Activated naive CD4-positive, alpha-beta T cell (primary cell): ENCODE measurements at places on chromosomes 3 and 15.

GRCh38 chr3:136350557-136350956, 100.4 kb downstream of the PCCB start:
- no peak for DNase-seq

DNA sequence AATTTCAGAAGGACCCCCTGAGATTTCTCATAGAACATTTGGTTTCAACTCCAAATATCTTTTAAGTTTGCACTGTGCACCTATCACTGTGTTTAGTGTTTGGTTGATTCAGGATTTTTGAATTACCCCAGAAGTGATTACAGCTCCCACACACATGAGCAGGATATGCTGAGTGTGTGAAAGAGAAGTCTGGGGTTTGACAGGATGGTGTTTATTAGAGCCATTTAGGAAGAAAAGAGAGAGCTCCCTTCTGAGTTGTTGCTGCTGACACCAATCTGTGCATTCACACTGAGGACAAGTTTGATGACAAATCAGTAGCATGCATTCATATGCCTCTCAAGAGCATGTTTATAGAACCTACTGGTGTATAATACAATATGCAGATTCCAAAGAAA, 118.1 kb downstream of the RPL22L1 start:
- DNase-seq = no peak

- DNase-seq = no peak
Measured at GRCh38 chr3:73552700-73553099, 72.0 kb downstream of the PDZRN3 start.

GRCh38 chr15:60000113-60000823, 3.8 kb upstream of the FOXB1 start:
- DNase-seq = no peak

GRCh38 chr3:124928333-124929202, 6.0 kb downstream of the MUC13 start:
- DNase-seq = peak; percentile 2

GRCh38 chr3:11820531-11821041, 26.1 kb downstream of the TAMM41 start:
- DNase-seq = no peak

GRCh38 chr3:194450341-194450740, 36.5 kb downstream of the ATP13A3 start:
- no peak for DNase-seq

- no peak for DNase-seq
Measured at GRCh38 chr3:148757238-148758215, 59.8 kb downstream of the AGTR1 start.

DNA sequence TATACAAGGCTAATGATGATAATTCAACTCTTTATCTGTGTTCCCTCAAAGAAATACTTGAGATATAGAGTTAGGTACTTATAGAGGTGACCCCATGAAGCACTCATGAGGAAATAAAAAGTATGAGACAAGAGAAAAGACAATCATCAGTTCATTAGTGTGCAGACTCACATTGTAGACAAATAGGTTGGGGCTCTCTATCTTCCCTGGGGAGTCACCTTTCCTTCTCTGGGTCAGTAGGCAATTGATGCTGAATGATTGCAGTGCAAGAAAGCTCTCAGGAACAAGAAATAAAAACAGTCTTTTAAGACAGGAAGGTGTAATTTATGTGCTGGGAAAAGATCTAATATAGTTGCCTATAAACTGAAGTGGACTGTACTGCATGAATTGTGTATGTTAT, 1357.6 kb upstream of the EPHA6 start:
- no peak for DNase-seq

GRCh38 chr3:31980530-31981205, 394 bp downstream of the OSBPL10 start:
- DNase-seq = peak; percentile 4

- DNase-seq = no peak
Measured at GRCh38 chr3:133709139-133709750, 36.9 kb upstream of the TF start.

DNA sequence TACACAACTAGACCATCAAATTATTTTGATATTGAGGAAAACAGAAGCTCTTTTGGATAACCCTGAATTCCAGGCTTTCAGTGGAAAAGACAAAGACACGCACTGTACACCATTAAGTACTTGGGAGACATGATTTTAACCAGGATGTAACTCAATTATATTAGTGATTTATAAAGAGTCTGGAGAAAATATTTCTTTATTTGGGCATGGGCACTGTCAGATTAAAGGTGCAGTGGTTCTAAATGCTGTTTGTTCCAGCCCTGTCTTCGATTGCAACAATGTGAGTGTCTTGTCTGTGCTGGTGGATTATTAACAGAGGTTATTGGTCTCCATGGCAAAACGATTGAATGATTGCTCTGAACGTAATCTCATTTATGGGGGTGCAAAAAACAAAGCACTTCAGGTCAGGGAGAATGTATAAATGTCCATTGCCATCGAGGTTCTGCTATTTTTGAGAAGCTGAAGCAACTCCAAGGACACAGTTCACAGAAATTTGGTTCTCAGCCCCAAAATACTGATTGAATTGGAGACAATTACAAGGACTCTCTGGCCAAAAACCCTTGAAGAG, at the start of gene TM4SF4:
TM4SF4 (plus strand) TSS at position 448 of the 568 bp plus-strand sequence. CDS start 181 bp downstream, outside the sequence.
- DNase-seq = no peak

- no peak for DNase-seq
Measured at GRCh38 chr3:62164196-62164595, 209.2 kb downstream of the FEZF2 start.

DNA sequence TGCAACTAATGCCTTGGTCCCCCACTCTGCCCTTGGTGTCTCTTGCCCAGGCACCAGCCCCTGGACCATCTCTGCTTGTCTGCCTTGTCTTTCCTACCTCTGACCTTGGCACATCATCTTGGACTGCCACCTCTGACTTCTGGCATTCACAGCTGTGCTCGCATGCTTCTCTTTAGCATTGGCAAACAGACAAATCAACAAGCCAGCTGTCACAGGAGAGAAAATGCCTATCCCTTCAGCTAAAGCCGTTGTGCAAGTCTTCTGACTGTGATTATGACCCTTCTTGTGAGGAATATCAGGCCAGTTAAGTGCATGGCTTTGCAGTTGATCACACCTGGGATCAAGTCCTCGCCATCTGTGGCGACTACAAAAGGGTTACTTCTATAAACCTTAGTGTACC, 84.6 kb downstream of the PRICKLE2 start:
- DNase-seq = no peak

- no peak for DNase-seq
Measured at GRCh38 chr15:96336596-96337364, 6.3 kb downstream of the NR2F2 start.

DNA sequence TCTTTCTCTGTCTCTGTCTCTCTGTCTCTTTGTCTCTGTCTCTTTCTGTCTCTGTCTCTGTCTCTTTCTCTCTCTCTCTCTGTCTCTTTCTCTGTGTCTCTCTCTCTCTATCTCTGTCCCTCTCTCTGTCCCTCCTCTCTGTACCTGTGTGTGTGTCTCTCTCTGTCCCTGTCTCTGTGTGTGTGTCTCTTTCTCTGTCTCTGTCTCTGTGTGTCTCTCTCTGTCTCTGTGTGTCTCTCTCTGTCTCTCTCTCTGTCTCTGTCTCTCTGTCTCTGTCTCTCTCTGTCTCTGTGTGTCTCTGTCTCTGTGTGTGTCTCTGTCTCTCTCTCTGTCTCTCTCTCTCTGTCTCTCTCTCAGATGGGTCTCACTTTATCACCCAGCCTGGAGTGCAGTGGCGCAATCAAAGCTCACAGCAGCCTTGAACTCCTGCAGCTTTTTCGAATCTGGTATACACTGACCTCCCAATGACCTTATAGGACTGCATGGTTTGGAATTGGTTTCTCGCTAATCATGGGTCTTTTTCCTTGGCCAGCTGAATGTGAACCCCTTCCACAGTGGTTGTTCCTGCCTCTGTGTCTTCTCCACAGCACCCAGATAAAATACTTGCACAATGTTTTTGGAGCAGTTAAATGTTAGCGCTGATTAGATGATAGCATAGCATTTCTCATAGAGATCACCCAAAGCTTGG, 102.6 kb upstream of the KLHL25 start:
- no peak for DNase-seq

- no peak for DNase-seq
Measured at GRCh38 chr15:95498961-95499360, 831.5 kb upstream of the NR2F2 start.

- DNase-seq = no peak
Measured at GRCh38 chr15:78103406-78104118, 11.2 kb downstream of the SH2D7 start.

DNA sequence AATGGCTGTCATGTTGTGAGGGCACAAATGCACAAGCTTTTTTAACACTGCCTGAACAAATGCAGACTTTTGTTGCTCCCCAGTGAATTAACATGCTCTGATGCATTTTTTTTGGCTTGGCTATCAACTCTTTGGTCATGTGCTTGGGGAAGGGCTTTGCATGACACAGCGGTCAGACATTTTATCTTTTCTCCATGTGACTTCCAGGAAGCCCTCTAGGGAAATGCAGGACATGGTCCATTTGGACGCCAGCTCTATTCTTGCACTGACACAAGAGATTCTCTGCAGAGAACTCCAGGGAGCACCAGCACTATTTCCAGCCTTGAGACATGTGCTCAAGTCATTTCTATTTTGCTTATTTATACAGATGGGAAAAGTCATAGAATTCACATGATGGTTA, 46.2 kb downstream of the NEK11 start:
- no peak for DNase-seq

GRCh38 chr15:93932164-93932776, 299.1 kb upstream of the MCTP2 start:
- DNase-seq = no peak

DNA sequence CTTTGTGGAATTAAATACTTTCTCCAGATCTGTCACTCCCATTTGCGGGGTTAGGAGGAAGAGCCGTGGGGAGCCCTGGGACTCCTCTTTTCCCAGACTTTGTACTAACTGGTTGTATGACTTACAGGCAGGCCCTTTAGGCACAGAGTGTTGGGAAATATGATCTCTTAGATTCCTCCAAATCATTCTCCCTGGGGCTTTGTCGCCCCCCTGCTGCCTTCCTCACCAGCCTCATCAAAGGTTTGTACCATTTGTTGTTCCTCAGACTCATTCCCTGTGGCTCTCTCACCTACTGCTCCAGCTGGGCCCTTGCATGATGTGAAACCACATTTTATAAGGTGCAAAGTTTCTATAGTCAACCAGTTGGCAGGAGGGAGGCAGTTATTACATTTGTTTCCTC, 56.4 kb downstream of the CRYGS start:
- no peak for DNase-seq

- no peak for DNase-seq
Measured at GRCh38 chr3:141972399-141972798, 96.0 kb downstream of the ATP1B3 start.

DNA sequence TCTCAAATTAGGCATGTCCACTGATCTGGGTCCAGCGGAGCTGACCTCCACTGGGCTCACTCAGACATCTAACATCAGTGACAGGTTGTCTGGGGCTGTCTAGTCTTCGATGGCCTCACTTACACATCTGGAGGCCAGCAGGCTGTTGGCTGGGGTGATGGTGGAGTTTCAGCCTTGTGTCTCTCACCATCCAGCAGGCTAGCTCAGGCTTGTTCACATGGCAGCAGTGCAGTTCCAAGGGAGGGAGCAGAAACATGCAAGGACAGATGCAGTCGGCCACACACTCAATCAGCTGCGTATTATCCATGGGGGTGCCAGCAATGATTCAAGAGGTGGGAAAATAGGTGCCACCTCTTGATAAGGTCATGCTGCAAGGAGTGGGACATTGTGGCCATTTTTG, 292.5 kb downstream of the SHQ1 start:
- DNase-seq = no peak

- DNase-seq = no peak
Measured at GRCh38 chr15:47439146-47440111, 277.9 kb upstream of the SEMA6D start.

- no peak for DNase-seq
Measured at GRCh38 chr3:150135287-150135721, 164.6 kb upstream of the PFN2 start.

DNA sequence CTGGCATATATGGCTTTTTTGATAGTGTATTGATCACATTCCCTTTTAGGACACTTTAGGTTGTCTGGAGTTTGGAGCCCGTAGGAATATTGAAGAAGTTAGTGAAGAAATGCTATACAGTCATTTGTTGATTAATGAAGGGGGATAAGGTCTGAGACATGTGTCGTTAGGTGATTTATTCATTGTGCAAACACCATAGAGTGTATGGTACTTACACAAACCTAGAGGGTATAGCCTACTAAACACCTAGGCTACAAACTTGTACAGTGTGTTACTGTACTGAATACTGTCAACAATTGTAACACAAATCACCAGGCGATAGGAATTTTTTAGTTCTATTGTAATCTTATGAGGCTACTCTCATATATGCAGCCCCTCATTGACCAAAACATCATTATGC, 3.3 kb downstream of the TPM1 start:
- DNase-seq = no peak

DNA sequence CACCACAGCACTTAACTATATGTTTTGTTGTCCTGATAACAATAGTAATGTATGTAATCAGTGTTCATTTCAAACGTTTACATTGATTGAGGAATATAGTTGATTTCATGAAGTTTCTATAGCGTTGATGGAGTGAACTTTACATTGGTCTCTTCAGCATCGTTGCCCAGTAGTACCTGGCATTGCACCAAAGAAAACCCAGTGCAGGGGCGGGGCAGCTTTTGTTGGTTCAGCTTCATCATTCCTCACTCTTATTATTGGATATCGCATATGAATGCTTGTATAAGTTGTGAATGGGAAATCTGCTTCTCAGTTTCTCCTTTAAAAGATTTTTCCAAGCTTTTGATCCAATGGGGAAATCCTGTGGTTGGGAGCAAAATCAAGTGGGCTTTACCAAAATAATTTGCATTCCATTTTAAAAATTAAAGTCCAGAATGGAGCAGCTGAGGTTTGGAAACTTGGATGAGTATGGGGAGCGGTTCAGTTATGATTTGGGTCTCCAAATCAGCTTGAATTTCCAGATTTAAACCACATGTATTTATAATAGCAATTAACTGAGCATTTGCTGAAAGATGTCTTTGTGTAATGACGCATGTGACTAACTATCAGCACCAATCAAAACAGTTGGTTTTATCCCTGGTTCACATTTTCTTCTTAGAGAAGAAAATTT, 213.7 kb downstream of the ALCAM start:
- no peak for DNase-seq
